ENCODE measurements at places on chromosomes 3 and 15.

- peak overlapping the region; percentile 68 for H3K4me3 ChIP-seq
- H3K27me3 ChIP-seq: no peaks in the 10 kb centered on the region
- peak; percentile 19 for DNase-seq
- H3K36me3 ChIP-seq: no peaks in the 10 kb centered on the region
Observed at GRCh38 chr3:182979674-182980191, 605 bp downstream of the DCUN1D1 start.

DNA sequence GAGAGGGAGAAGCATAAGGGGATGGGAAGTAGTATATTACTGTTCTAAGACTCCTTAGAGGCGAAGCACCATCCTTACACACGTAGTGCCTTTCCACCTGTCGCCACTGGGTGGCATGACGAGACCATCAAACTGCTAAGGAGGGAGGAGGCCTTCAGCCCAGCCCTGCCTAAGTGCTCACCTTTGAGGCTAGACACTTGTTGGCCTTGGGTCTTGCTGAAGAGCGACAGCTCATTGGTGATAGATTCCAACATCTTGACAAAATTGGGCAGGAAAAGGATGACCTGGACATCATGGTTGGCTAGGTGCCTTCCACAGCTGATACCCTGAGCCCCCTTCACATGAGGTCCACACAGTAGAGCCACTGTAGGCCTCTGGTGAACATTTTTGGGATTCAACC lies 19.6 kb downstream of the CLK3 start:
- no peaks in the 10 kb centered on the region for H3K27me3 ChIP-seq
- H3K27ac ChIP-seq: no peak overlapping the region
- no peak overlapping the region for H3K4me3 ChIP-seq
- peaks cover 13% of the 10 kb centered on the region for H3K36me3 ChIP-seq
- DNase-seq: peak; percentile 43
- no peaks in the 10 kb centered on the region for H3K4me1 ChIP-seq

GRCh38 chr15:45884755-45885445 lies 250.1 kb downstream of the SQOR start:
- H3K27ac ChIP-seq: no peak overlapping the region
- H3K4me3 ChIP-seq: no peak overlapping the region
- no peaks in the 10 kb centered on the region for H3K36me3 ChIP-seq
- no peaks in the 10 kb centered on the region for H3K4me1 ChIP-seq
- DNase-seq: no peak

DNA sequence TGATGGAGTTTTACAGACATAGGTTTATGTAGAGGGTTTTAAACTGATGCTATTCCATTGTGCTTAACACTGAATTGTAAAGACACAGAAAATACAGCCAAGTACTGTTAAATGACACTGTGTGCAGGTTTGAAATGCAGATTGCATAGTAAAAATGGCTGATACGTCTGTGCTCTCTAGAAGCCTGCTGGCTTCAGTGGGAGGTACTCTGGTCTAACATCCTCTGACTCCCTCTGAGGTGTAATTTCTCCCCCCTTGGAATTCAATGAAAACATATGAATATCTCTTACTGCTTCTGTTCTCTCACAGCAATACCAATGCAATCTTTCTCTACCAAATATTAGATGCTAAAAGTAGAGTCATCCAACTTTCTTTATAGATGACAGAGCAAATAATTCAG lies 176.6 kb downstream of the SLC9A9 start:
- H3K4me1 ChIP-seq: no peaks in the 10 kb centered on the region
- no peak overlapping the region for H3K4me3 ChIP-seq
- no peak overlapping the region for H3K27ac ChIP-seq
- no peaks in the 10 kb centered on the region for H3K36me3 ChIP-seq

DNA sequence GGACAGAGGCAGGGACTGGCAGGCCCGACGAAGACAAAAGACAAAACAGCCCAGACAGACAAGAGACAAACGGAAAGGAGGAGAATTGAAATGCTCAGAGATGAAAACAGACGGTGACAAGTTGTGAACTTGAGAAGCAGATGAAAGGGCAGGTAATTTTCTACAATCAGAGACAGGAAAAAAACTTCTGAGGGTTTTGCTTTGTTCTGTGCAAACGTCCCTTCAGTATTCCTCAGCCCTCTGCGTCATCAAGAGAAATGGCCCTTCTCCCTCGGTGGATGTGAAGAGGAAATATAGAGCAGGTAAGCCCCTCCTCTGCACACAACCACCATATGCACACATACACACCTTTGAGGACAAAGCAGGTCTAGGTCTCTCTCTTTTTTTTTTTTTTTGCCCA lies 206.6 kb downstream of the UACA start:
- no peak overlapping the region for H3K27ac ChIP-seq
- no peaks in the 10 kb centered on the region for H3K36me3 ChIP-seq
- no peak overlapping the region for H3K4me3 ChIP-seq
- DNase-seq: no peak

Data from fibroblast of lung (primary cell).